ENCODE measurements at places on chromosomes 13 and 19. TPM values are rescaled to one million over a fixed set of nuclear protein-coding genes. Genes with fewer than 3 reads are reported as not detected.

- no peak for DNase-seq
Observed at GRCh38 chr13:73300718-73301425, 242.1 kb downstream of the KLF5 start.

DNA sequence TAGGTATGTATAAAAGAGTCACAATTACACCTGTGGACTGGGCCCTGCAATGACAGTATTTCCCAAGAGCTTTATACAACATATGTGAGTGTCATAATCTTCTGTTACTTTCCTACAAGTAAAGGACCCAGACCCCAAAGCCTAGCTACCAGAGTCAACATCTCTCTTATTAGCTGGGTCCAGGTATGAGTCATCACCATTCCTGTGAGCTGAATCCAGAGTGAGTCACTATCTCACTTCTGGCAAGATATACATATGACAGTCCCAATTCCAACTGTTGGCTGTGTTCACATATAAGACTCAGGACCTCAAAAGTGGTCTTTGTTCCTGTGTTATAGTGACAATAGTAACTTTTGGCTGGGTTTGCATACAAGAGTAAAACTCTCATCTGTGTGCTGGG, 46.7 kb downstream of the ZNF729 start:
- peak; percentile 4 for DNase-seq

- DNase-seq = no peak
Observed at GRCh38 chr13:106393776-106394175, 141.7 kb downstream of the EFNB2 start.

Gene CEACAM20
- total RNA-seq = not detected

DNA sequence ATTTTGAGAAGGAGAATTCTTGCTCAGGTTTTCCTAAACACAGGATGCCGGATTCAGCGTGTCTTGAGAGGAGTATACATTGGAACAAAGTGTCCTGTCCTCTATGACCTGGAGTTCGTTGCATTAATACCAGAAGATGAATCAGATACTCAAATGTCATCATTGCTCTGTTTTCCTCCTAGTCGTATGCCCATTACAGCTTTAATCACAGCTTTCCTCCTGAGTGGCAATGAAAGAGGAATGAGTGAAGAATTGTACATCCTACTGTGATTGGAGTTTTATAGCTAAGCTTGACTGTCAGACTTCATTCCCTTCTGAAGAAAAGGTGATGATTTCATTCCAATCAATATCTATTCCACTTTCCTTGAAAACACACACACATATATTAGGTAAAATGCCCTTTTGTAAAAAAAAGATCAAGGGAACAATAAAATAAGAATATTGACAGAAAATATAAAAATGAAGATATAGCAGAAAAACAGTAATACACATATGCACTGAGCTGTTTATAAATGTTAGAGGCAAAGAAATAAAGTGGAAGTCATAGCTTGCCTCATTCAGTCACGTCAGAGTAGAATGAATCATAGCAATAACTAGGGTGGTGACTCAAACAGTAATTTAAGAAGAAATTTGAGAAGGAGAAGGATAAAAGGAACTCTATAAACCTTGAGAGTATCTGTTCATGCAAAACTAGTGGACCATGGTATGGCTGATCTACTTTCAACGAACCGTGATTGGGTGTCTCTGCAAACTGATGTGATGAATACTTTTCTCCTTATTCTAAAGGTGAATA, 501.5 kb downstream of the SUCLA2 start:
- DNase-seq = peak; percentile 74

Gene LSR
- total RNA-seq = 0.69 TPM

Gene ATP7B
- 2.3 TPM for total RNA-seq

DNA sequence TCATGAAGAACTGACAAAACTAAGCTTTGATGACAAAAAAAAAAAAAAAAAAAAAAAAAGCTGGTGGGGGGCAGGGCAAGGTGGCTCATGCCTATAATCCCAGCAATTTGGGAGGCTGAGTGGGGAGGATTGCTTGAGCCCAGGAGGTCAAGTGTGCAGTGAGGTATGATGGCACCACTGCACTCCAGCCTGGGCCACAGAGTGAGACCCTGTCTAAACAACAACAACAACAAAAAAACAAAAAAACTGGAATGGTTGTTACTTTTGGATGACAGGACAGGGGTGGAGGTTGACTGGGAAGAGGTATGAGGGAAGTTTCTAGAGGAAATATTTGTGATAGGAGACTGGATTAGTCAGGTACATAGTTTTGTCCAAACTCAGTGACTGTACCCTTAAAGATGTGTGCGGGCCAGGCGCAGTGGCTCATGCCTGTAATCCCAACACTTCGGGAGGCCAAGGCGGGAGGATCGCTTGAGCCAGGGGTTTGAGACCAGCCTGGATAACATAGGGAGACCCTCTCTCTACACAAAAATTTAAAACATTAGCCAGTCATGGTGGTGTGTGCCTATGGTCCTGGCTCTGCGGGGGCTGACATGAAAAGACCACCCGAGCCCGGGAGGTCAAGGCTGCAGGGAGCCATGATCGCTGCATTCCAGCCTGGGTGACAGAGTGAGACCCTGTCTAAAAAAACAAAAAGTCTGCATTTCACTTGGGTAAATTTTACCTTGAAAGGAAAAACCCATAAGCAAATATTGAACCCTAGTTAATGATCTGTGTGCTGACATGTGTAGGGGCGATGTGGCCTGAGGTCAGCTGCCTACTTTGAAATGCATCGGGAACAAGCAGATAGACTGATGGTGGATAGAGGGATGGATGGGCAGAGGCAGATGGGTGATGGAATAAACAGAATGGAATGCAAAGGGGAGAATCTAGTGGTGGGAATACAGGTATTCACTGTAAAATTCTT, 37.0 kb downstream of the CERS4 start:
- no peak for DNase-seq
